ENCODE measurements at places on chromosomes 11 and 22. TPM values are rescaled to one million over a fixed set of nuclear protein-coding genes. Genes with fewer than 3 reads are reported as not detected.

The LMO2 gene
- not detected for polyA plus RNA-seq

The C11orf87 gene
- polyA plus RNA-seq: 0.26 TPM

The TBX1 gene
- 0.03 TPM for polyA plus RNA-seq

The ZC3H12C gene
- polyA plus RNA-seq: 4.2 TPM

The OTOG gene
- not detected for polyA plus RNA-seq

The OR4A16 gene
- polyA plus RNA-seq: not detected

The ALDH3B1 gene
- polyA plus RNA-seq: 28.5 TPM

The DGCR6 gene
- polyA plus RNA-seq: 1.9 TPM

The PIH1D2 gene
- 1.1 TPM for polyA plus RNA-seq

The THYN1 gene
- polyA plus RNA-seq: 42.8 TPM

The KLHDC7B gene
- polyA plus RNA-seq: 0.05 TPM

The PTPN5 gene
- polyA plus RNA-seq: not detected

The FAM180B gene
- polyA plus RNA-seq: not detected

The CRYAB gene
- polyA plus RNA-seq: 19.5 TPM

The JOSD1 gene
- 28.2 TPM for polyA plus RNA-seq

The DNAJB7 gene
- not detected for polyA plus RNA-seq

The ZNF280B gene
- polyA plus RNA-seq: 0.76 TPM

The NUDT8 gene
- 2.5 TPM for polyA plus RNA-seq

The PARVA gene
- 68.9 TPM for polyA plus RNA-seq

The TUBA8 gene
- polyA plus RNA-seq: 2.8 TPM

The MISFA gene
- 0.69 TPM for polyA plus RNA-seq

The B4GALNT4 gene
- polyA plus RNA-seq: 45.4 TPM

The DTX4 gene
- polyA plus RNA-seq: 3.0 TPM

The IGLL5 gene
- polyA plus RNA-seq: not detected

The PLCB3 gene
- polyA plus RNA-seq: 23.9 TPM

The BDNF gene
- polyA plus RNA-seq: 91.9 TPM

The C22orf23 gene
- 0.39 TPM for polyA plus RNA-seq
